ENCODE measurements at places on chromosomes 1 and 21. TPM values are rescaled to one million over a fixed set of nuclear protein-coding genes. Genes with fewer than 3 reads are reported as not detected.

Gene HSF2BP
- polyA plus RNA-seq: 1.7 TPM

Gene HENMT1
- 6.8 TPM for polyA plus RNA-seq

Gene RAB7B
- 0.30 TPM for polyA plus RNA-seq

Gene OR2T33
- not detected for polyA plus RNA-seq

Gene LCE2B
- not detected for polyA plus RNA-seq

Gene NEXN
- 8.7 TPM for polyA plus RNA-seq
